Esophagus squamous epithelium (tissue), 5 donors: ENCODE measurements at places on chromosomes 6 and 20.

DNA sequence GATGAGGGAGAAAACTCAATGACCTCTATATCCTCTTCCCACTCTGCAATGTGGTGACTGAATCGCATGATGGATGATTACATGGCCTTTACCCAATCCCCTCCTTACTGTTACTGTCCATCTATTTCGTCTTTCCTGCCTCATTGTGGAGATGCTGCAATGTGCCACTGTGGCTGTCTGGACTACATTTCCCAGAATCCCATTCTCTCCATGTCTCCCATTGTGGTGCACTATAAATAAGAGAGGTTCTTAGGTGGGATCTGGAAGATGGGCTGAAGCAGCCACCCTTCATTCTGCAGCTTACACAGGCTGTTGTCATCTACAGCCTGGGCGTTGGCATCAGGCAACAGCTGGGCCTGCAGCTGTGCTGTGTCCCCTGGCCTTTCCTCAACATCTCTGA is 233.6 kb downstream of the PRKN start:
- no peak for DNase-seq

- peak; percentile 24 for DNase-seq
Measured at GRCh38 chr6:43509984-43510826, at the start of gene LRRC73. TSS of gene LRRC73 (minus strand) at chr6:43510346. CDS start at chr6:43509785, 561 bp downstream.

DNA sequence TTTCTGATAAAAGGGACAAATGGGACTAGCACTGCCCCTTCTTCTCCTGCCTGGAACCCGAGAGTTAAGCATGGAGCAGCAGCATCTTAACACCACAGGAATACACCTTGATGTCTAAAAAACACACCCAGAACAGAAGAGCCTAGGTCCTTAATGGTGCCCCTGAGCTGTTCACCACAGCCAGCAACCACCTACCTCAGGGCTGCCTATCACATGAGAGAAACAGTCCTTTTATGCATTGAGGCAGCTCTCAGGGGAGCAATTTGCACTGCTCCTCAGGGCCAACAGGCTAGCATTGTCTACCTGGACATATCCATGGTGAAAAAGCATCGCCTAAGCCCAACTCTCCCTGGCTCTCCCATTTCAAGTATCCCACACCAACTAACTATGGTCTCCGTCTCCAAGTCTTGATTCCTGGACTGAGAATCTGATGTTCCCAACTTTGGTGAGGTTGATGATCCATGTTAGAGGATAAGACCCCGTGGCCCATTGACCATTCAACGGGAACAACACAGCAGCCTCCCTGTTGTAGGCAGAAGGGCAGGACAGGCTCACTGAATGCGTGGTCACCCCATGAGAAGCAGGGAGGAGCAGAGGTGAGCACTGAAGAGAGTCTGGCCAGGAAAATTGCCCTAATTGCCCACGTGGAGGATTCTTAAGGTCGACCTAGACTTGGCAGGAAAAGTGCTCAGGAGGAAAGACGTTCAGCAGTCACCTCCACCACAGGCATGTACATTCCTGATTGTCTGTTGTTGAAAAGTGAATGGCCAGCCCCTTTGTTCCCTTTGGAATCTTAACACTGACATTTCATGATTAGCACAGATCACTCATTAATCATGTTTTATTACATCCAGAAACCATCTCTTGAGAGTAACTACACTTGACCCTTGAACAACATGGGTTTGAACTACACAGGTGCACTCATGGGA is 4.2 kb upstream of the APMAP start:
- DNase-seq = no peak

DNA sequence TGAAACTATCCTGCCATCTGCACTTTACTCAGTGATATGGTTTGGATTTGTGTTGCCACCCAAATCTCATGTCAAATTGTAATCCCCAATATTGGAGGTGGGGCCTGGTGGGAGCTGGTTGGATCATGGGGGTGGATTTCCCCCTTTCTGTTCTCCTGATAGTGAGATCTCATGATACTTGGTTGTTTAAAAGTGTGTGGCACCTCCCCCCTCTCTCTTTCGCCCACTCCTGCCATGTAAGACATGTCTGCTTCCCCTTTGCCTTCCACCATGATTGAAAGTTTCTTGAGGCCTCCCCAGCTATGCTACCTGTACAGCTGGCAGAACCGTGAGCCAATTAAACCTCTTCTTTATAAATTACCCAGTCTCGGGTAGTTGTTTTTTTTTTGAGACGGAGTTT is 18.0 kb downstream of the PIGT start:
- no peak for DNase-seq

DNA sequence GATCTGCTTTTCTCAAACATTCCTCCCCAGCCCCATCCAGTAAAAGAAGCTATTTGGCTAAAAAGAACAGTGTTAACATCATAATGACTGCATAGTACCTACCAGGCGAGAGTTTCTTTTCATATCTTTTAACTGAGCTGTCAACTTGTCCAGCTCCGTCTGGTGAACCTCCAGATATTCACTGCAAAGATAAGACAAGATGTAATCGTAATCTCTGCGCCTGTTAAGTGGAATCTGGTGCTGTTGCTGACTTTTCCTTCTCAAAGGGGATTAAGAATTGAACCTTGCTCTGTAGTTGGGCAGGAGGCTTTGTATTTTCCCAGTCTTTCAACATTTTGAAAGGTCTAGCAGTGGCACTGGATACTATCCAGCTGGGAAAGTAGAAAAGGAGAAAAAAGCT is 63.0 kb downstream of the RIPOR2 start:
- no peak for DNase-seq

- no peak for DNase-seq
Measured at GRCh38 chr20:19749618-19750071, 8.4 kb upstream of the RIN2 start.

GRCh38 chr20:32251470-32251869 is 26.0 kb upstream of the KIF3B start:
- DNase-seq = no peak

DNA sequence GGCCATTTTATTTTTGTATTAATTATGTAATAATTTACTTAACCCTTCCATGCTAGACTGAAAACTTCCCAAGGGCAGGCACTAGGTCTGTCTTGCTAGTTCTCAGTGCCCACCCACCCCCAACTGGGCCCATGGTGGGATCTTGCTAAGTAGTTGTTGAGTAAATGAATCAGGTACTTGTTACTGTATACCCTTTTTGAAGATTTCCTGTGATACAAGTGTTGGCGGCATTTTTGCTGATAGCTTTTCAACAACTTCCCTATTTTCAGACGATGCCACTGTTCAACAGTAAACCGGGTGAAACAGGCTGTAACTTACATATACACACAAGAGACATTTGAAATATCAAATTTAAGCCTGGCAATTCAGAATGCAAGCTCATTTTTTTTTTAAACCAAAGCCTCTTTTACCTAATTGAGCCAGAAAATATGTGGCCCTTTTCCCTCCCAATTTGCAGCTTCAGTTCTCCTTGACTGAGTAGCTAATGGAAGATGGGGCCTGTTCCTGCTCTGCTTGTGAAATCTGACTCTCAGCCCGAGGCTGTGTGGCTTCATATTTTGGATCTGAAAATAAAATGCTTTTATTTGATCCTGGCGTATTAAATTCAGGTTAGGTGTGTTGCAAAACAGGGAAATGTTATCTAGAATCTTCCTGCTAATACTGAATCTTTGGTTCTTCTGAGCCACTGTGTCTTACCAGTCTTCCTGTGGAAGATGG is 288.3 kb downstream of the NRN1 start:
- no peak for DNase-seq

- no peak for DNase-seq
Measured at GRCh38 chr6:41222045-41222444, 6.1 kb upstream of the TREML4 start.

DNA sequence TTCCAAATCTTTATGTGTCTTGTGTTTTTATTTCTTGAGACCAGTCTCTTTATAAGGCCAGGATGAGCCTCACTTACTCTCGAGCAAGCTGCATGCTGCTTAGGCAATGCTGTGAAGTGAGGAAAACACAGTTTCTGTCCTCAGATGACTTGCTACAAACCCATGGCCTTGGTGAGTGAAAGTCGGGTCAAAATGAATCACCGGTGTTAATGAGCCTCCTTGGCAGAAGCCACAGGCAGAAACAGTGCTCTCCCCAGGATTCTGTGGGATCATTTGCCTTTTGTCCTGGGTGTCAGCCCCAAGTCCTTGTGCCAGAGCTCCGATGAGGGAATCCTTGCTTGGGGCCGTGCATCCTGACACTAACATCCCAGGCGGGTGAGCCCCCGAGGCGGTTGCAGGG is 482.5 kb downstream of the QKI start:
- DNase-seq = no peak

- no peak for DNase-seq
Measured at GRCh38 chr6:38354905-38355304, 284.8 kb downstream of the BTBD9 start.
